AG04450 (cell line): ENCODE measurements at places on chromosomes 7 and 10. TPM values are rescaled to one million over a fixed set of nuclear protein-coding genes. Genes with fewer than 3 reads are reported as not detected.
A peak's percentile ranks its signal among the peaks of the same experiment; 100 is the strongest.

FAM180A gene
- polyA plus RNA-seq = 5.5 TPM in 2 replicates

TACC2 gene
- polyA plus RNA-seq = 16.8 and 19.4 TPM in 2 replicates

SPDYE18 gene
- polyA plus RNA-seq = 0.11 TPM in 1 of 2 replicates, not detected in the other

TMEM236 gene
- 0.01 and 0.02 TPM in 2 replicates for polyA plus RNA-seq

ARHGAP12 gene
- polyA plus RNA-seq = 19.2 and 26.3 TPM in 2 replicates

NANOS1 gene
- 0.58 and 0.95 TPM in 2 replicates for polyA plus RNA-seq

NUP42 gene
- 17.4 and 19.7 TPM in 2 replicates for polyA plus RNA-seq

THSD7A gene
- polyA plus RNA-seq = 0.06 TPM in 2 replicates

SUGCT gene
- 11.7 and 12.5 TPM in 2 replicates for polyA plus RNA-seq

NCF1 gene
- polyA plus RNA-seq = not detected in 2 replicates

SNCG gene
- polyA plus RNA-seq = 4.6 and 5.3 TPM in 2 replicates

ZNF487 gene
- 3.2 and 4.4 TPM in 2 replicates for polyA plus RNA-seq

OR6V1 gene
- not detected in 2 replicates for polyA plus RNA-seq

LRIT1 gene
- not detected in 2 replicates for polyA plus RNA-seq

INMT gene
- polyA plus RNA-seq = 6.6 and 7.6 TPM in 2 replicates

RAB19 gene
- not detected in 2 replicates for polyA plus RNA-seq

DNA sequence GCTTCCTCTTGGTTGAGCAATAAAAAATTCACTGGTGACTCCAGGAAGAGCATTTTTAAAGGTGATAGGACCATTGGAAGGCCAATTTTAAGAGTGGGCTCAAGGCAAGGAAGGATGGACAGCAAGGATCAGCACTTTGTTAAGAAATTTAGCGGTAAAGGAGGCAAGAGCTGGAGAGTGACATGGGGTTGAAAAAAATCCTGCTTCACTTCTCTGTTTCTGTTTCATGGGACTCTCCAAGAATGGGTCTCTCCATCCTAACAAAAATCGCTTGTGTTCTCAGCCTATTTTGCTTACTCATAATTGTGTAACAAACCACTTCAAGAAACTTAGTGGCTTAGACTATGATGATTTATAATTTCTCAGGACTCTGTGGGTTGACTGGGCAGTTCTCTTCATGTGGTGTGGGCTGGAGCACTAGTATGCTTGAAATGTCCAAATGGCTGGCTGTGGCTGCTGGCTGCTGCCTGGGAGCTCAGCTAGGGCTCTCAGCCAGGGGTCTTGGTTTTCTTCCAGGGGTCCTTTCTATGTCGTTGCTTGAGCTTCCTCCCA lies 59.8 kb upstream of the ZNRF2 start:
- DNase-seq = no peak

- no peak for DNase-seq
Observed at GRCh38 chr7:150357270-150357669, 11.4 kb upstream of the REPIN1 start.

DNA sequence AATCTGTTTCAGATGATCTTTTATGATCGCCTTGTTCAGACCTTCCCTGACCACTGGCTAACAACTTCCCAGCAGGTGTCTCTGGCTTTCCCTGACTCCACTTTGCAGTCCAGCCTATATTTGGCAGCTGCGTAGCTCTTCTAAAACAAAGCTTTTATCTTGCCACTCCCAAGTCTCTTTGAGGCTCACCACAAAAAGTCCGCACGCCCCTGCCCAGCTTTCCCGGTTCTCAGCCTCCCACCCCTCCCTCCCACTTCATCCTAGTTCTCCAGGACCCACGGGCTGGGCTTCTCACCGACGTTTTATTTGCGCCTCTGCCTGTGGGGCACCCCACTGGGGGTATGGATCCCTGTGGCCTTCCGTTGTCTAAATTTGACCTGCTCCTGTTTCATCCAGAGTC lies 58.9 kb upstream of the USP6NL start:
- no peak for DNase-seq

GRCh38 chr10:26334232-26334931 lies 103.8 kb upstream of the APBB1IP start:
- DNase-seq = no peak

GRCh38 chr10:131653554-131654470 lies 247.0 kb upstream of the PPP2R2D start:
- no peak for DNase-seq

- no peak for DNase-seq
Observed at GRCh38 chr10:97734021-97734420, 2.9 kb upstream of the ZFYVE27 start.

GRCh38 chr10:133312769-133313145 lies 4.0 kb downstream of the ZNF511 start:
- DNase-seq = no peak

DNA sequence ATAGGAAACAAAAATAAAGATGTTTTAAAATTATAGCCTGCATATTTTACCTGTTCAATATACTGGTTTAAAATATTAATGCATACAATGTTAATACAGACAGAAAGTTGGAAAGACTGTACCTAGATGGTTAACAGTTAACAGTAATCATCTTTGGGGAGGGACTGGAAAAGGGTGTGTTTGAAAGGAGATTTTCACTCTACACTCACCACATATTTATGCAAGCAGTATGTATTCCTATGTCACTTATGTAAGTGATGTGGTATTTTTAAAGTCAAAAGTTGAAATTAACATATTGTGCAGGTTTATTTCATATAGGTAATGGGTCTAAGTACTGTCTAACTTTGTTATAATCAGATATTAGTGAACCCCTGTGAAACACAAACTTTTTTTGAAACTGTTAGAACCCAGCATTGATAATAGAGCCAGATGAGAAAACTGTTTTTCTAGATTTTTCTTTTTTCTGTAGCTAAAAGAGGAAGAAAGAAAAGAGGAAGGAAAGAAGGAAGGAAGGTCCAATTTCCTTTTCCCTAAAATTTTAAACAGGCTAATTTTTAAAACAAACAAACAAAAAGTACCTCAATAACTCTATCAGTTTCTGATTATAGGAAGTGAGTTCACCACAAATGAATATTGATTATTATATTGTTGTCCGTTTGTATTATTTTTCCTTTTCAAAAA lies 9.0 kb upstream of the STARD3NL start:
- DNase-seq = no peak

GRCh38 chr7:74483402-74484336 lies 30.0 kb downstream of the GTF2IRD1 start:
- no peak for DNase-seq

- no peak for DNase-seq
Observed at GRCh38 chr7:601595-602340, 82.1 kb upstream of the PDGFA start.

DNA sequence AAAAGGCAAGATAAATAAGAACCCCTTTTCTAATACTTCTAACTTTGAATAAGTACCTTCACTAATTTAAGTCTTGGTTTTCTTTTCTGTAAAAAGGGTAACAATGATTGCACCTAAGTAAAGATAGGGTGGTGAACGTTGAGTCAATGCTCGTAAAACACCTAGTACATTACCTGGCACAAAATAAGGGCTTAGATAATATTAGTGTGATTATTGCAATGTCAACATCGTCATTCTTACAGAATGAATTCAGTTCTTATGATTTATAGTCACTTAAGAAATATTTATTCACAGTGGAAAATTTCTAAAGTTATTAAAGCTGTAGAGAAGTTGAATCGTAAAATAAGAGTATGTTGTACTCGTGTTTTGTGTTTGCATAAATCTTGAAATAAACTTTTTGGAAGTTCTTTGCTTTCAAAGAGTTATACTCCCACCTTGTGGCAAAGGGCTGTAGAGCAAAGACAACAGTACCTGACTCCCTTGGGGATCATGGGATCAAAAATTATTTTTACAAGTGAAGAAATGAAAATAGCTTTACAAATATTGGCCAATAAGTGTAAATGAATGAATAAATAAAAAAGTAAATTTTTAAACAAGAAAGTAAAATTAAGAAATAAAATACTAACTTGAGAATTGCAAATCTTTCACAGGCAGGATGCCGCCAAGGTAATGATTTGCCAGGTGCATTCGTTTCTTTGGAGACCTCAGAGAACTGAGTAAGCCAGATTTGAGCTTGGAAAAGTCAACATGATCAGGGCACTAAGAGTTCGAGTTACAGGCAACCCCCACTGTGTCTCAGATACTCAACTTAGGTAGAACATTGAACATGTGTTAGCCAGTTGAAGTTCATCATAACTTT lies 285.8 kb upstream of the CACNA2D1 start:
- peak; percentile 27 for DNase-seq

- no peak for DNase-seq
Observed at GRCh38 chr7:148652773-148653172, 45.9 kb upstream of the CUL1 start.

GRCh38 chr7:37825038-37825437 lies 23.4 kb upstream of the NME8 start:
- DNase-seq = no peak

GRCh38 chr10:79260811-79261740 lies 86.2 kb upstream of the PPIF start:
- DNase-seq = peak; percentile 62

- no peak for DNase-seq
Observed at GRCh38 chr7:102321351-102322201, 34.7 kb downstream of the SPDYE6 start.

GRCh38 chr7:157693071-157693520 lies 356.3 kb downstream of the DNAJB6 start:
- no peak for DNase-seq

DNA sequence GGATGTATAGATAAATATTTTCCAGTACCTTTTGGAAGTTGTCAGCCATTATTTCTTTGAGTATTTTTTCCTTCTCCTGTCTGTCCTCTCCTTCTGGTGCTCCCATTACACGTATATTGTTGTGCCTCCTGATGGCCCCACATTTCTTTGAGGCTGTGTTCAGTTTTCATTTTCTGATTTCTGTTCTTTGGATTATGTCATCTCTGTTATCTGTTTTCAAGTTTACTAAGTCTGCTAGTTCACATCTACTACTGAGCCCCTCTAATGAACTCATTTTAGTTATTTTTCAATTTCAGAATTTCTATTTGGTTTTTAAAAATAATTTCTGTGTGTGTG lies 16.3 kb downstream of the RBM33 start:
- DNase-seq = no peak

- no peak for DNase-seq
Observed at GRCh38 chr7:92594746-92595145, 4.6 kb upstream of the FAM133B start.

DNA sequence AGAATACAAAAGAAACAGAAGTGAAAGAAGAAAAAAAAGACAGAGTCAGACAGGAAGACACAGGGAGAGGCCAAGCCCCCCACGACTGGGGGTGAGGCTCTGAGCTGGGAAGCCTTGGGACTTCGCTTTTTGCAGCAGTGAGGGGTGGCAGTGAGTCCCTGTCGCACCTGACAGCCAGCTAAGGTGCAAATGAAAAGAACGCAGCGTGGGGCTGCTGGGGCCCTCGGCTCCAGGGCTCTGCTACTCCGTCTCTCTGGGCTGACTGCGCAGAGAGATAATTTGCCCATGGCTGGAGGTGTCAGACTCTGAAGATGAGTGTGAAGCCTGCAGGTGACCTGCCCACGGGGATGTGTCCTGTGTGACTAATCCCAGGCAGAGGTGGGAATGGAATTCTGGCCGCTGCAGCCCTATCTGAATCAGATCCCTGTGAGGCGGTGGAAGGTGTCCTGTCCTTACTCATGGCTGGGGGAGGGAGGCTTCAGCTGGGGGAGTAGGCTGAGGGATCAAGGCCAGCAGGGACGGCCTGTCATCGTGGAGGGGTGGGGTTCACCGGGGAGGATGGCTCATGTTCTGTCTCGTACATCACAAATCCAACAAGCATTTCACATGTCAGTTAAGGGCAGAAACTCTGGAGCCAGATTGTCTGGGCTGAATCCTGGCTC lies 96.4 kb downstream of the SLIT1 start:
- no peak for DNase-seq

GRCh38 chr7:46291601-46292150 lies 370.6 kb upstream of the IGFBP3 start:
- no peak for DNase-seq

- DNase-seq = peak; percentile 44
Observed at GRCh38 chr10:88386821-88387773, 196.0 kb downstream of the RNLS start.

DNA sequence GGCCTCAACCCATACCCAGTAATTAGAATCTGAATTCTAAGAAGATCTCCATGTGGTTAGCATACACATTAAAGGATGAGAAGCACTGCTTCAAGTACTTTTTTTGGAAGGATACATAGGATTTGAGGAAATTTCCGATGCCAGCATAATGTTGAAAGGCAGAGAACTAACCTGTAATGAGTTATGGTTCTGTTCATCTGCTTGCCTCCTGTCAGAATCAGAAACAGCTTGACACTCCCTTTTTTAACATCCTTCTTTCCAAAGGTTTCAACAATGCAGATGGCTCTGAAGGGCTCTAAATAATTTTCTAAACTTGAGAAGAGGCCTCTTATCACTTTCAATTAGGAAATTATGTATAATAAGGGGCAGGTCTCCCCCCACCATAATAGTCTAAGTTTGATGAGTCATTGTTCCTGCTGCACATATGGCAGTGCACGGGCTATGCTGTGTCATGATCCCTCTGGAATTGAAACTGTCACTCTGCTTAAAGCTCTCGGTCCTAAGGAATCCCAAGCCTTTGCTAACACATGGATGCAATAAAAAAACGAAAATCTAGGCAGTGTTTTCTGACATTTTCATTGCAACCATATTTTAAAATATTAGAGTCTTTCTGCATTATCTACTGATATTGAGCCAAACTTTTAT lies 291.2 kb upstream of the FZD1 start:
- DNase-seq = no peak

GRCh38 chr10:73887294-73888039 lies 13.1 kb upstream of the CAMK2G start:
- DNase-seq = peak; percentile 83

DNA sequence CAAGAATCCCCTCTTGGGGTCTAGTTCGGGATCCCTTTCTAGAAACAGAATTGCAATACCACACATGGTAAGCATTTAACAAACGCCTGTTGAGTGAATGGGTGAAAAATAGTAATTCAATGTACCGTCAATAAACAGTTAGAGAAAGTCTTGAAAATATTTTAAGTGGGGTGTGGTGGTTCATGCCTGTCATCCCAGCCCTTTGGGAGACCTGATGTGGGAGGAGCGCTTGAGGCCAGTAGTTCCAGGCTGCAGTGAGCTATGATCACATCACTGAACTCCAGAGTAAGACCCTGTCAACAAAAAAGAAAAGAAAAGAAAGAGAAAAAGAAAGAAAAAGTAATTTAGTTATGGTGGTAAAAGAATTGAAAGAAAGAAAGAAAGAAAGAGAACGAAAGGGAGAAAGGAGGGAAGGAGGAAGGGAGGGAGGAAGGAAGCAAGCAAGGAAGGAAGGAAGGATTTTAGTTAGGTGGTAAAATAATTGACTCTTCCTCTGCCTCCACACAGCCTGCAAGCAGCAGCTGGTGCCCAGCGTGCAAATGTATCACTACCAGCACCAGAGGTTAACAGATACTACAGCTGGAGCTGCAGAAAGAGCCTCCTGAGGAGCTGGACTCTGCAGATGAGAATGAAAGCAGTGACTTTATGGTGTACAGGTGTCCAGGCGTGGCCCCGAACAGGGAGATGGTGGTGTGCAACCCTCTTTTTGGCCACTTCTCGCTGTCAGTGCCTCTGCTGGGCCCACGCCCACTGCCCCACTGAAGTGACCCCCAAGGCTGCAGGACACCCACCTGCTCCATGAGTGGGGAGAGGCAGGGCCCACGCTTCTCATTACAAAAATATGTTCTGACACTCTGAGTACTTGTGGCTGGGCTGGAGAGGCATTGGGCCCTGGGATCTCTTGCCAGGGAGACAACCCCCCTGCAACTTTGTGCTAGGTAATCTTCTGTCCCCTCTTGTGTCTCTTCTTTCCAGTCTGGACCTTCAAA lies 135.4 kb downstream of the BAMBI start:
- no peak for DNase-seq
